Colonic mucosa (tissue), 4 donors: ENCODE measurements at places on chromosomes 4 and X.

DNA sequence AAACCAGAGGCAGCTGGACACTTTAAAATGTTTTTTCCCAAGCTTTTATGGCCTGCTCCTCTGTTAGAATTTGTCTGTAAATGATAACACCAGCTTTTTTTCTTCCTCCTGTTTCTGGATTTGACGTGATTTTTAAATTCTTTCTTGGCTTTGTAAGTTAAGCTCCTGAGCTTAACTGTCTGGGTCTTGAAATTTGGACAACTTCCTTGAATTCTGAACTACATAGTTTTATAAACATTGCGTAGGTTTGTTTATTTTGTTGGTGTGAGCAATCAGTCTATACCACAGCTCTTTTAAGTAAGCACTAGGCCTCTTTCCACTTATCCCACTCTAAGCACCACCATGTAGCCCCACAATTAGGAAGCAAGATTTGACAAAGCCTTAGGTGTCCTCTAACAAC is 144.4 kb upstream of the GUCY1A1 start:
- DNase-seq, result no peak

- no peak for DNase-seq
Observed at GRCh38 chr4:110795971-110796370, 173.1 kb upstream of the PITX2 start.

GRCh38 chrX:10714531-10714930 is 94.1 kb upstream of the MID1 start:
- no peak for DNase-seq

DNA sequence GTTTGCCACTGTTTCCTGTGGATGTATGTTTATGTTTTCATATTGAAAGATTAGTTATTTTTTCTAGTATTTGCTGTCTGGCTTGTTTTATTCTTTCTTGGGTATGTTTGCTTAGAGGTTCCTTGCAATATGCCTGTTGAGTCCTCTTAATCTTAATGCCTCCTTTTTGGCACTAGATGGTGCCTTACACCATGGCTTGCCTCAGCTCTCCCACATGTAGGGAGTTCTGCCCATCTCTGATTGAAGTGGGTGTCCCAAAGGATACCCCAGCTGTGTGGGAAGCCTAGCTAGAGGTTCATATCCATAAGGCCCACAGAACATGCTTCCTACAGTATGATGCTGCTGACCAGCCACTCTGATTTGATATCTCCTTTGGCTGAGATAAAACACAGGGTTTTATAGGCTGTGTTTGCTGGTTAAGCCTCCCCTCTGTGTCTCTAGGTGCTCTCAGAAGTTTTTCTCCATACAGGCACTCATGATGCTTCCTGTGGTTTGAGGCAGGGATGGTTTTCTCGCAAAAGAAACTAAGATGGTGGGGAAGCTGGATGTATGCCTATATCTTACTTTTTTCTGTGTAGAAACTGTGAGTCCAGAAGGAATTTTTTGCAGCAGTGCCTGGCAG is 162.4 kb downstream of the ASB9 start:
- no peak for DNase-seq

GRCh38 chr4:167943872-167944505 is 148.3 kb upstream of the ANXA10 start:
- DNase-seq, result no peak

GRCh38 chrX:73215246-73215645 is 595 bp upstream of the NAP1L2 start:
- no peak for DNase-seq

DNA sequence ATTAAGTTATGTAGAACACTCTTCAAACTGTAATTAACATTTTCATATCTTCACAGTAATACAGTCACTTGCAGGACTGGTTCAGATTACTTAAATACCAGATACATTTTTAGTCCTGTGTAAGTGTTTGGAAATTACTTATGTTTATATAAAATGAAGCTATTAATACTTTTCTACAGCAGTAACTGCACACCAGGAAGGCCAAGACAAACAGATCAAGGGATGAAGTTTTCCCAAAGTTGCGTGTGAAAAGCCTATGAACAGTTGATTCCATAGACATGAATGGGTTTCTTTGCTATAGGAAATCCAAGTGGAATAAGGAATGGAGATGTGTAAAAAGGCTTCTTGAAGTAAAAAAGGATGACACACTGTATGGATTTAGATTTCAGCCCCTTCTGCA is 28.9 kb upstream of the DRP2 start:
- no peak for DNase-seq

GRCh38 chr4:184344899-184345572 is 127.4 kb upstream of the ENPP6 start:
- DNase-seq, result no peak

- DNase-seq, result no peak
Observed at GRCh38 chr4:100026066-100026465, 76.0 kb upstream of the H2AZ1 start.
